ENCODE measurements at places on chromosomes 3 and 15. TPM values are rescaled to one million over a fixed set of nuclear protein-coding genes. Genes with fewer than 3 reads are reported as not detected.

SLC15A2 gene
- total RNA-seq, result 0.35 TPM

SPTBN5 gene
- total RNA-seq, result 0.09 TPM

CLPX gene
- total RNA-seq, result 35.8 TPM

LMAN1L gene
- total RNA-seq, result not detected

GPR62 gene
- total RNA-seq, result not detected

ZMYND10 gene
- total RNA-seq, result 1.3 TPM

GOLGA8G gene
- not detected for total RNA-seq

CASR gene
- total RNA-seq, result not detected

MUSTN1 gene
- total RNA-seq, result 0.52 TPM

RPP25 gene
- total RNA-seq, result 27.3 TPM

PTPRG gene
- 2.3 TPM for total RNA-seq

PLA2G4B gene
- 1.8 TPM for total RNA-seq

ASTE1 gene
- total RNA-seq, result 4.1 TPM

FAM43A gene
- total RNA-seq, result 3.8 TPM

IRAK2 gene
- 23.4 TPM for total RNA-seq

KNL1 gene
- 6.5 TPM for total RNA-seq

ACSBG1 gene
- total RNA-seq, result 0.21 TPM

LNP1 gene
- total RNA-seq, result 0.85 TPM

RPL15 gene
- 2,891 TPM for total RNA-seq

FGF7 gene
- not detected for total RNA-seq

SEMA3F gene
- 7.1 TPM for total RNA-seq
